ENCODE measurements at places on chromosomes 6 and 20.
A peak's percentile ranks its signal among the peaks of the same experiment; 100 is the strongest.

DNA sequence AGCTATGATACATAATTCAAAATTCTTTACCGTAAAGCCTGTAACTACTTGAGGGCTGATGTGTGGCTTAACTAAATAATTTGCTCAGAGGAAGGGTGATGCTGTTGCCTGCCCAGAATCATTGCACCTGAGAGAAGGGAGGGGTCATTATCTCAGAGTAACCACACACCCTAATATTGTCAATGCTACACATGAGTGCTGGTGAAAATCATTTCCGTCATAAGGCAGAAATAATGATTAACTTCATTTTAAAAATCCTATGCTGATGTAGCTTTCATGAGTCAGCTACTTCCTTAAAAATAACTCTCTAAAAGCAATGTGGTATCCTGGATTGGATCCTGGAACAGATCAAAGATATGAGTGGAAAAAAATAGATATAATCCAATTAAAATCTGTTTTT, 146.4 kb upstream of the FAM83B start:
- ATAC-seq: no peak

- no peak for ATAC-seq
These were observed 9.1 kb upstream of the FOXP4 start for GRCh38 chr6:41536795-41537758.

DNA sequence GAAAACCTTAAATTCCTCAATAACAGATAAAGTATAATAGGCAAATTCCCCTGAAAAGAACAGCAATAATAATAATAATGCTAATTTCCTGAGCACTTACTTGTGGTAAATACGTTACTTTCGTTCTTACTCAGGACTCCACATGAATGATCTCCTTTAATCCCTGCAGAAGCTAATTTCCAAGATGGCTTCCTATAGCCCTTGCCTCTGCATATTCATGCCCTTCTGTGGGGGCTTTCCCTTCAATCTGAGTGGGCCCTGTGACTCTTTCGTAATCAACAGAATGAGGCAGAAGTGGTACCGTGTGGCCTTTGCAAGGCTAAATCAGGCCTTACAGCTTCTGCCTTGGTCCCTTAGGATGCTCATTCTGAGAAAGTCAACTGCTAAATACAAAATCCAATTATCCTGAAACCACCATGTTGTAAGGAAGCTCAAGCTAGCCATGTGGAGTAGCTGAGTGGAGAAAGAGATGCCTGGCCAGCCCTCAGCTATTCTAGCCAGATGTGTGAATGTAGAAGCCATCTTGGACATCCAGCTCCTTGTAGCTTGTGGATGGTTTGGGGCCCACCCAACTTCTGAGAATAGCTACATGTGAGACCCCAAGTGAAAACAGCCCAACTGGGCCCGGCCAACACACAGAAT, 50.5 kb downstream of the MCUR1 start:
- ATAC-seq: peak; percentile 86

DNA sequence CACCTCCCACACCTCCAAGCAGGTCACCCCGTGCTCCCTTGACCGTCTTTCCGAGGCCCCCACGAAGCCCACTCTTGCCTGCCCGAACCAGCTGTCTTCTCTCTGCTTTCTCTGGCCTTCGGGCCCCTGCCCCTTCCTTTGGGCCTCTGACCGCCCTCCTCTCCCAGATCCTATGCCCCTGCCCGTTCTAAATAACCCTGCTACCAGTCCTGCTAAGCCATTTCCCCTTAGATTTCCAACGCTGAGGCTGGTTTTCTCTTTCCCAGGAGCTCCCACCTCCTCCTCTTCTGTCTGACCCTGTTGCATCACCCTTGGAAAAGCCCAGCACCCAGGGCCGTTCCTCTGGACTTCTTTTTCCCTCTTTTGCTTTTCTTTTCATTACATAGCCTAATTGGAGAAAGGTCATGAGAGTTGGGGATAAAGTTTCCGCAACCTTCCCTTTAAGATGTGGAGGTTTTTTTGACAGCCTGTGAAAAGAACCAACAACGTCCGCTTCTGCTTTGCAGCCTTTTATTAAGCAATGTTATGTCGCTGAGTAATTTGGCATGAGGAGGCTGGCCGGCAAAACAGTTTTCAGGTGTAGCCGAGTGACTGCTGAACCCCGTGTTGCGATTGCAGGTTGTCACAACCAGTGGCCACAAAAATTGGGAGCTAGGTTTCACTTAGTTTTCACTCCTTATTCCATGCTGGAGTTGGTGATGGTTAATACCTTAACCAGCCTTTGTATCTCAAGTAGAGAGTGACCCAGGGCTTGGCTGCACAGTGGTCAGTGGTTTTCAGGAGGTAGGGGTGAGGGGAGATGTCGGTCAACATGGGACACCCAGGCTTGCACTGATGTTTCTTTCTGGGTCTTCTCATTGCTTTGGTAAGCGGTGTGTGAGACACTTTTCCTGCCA, 970 bp downstream of the BLTP3A start:
- no peak for ATAC-seq

DNA sequence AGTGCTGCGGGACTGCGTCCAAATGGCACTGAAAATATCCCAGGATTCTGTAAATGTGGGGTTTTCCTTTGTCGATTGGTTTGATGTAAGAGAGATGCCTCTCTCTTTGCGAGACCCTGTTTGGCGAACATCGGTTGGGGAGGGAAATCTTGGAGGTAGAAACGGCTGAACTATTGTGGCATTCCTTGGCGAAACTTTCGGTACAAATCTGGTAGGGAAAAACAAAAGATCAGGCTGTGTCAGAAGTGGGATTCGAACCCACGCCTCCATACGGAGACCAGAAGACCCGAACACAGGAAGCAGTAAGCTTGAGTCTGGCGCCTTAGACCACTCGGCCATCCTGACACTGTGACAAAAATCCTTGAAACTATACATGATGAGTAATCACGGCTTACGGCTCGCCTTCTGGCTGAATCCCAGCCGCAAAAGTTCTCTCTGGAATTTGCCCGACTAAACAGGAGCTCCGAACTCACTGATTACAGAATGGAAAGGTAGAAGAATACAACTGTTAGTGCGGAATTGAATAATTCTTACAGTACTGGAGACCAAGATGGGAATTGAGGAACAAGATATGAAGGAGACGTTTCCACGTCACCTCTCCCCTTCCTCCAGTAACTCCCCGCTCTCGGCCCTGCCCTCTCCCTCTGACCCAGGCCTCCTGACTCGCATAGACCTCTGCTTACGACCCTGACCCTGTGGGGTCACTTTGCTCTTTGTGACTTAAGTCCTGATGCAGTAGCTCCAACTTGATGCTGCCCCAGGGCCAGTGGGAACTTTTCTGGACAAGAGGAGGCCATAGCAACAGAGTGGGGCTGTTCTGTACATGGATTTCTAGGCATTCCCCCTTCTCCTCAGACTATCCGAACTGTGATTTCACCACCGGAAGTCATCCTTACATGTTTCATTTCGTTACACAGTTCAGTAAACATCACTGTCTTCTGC, 132.8 kb upstream of the ZNF184 start:
- no peak for ATAC-seq

DNA sequence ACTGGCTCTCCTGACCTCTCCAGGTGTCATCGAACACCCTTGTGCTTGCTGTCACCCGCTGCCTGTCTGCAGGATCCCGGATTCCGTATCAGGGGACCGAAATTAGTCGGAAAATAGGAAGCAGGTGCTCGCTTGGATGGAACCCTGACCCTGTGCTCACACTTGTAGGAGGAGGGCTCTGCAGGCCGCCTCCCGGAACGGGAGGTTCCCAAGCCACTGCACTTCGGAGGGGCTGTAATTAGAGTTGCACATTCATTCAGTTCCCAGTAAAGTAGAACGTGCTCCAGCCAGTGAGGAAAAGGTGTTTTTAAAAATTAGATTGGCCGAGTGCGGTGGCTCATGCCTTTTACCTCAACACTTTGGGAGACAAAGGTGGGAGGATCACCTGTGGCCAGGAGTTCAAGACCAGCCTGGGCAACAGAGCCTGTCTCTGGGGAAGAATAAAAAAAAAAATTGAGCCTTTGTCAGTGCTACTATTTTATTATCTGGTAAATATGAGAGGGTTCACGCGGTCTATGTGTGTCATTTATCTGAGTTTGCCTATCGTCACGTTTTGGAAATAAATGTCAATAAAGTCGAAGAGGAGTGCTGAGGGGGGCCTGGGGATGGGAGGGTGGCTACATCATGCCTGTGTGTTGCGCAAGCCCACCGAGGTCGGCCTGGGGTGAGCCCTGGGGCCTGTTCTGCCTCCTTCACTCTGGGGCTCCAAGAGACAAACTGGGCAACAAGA, 1.5 kb upstream of the GMEB2 start:
- ATAC-seq: peak; percentile 55

DNA sequence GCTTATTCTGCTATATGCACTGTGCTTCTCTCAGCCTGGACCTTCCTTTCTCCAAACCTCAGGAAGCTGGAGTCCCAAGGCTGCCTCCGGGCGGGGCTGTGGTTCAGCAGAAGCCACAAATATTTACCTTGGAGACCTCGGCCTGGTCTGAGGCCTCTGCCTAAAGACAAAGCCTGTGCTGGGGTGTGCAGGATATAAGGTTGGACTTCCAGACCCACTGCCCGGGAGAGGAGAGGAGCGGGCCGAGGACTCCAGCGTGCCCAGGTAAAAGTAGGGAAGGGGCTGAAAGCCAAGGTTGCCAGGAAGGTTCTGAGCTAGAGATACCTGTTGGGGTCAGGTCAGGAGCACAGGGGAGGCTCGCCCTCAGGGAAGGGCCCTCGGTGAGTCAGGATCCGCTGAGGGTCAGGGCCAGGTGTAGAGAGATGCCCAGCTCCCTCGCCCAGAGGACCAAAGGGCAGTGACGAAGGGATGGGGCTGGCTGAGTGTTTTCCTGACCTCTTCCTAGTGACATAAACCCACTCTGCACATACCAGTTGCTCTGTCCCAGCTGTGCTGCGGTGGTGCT, at the start of gene BPIFB1:
Gene BPIFB1 (plus strand): TSS at position 224 of the 565 bp plus-strand sequence. CDS start 2,860 bp downstream, outside the sequence.
- ATAC-seq: no peak

DNA sequence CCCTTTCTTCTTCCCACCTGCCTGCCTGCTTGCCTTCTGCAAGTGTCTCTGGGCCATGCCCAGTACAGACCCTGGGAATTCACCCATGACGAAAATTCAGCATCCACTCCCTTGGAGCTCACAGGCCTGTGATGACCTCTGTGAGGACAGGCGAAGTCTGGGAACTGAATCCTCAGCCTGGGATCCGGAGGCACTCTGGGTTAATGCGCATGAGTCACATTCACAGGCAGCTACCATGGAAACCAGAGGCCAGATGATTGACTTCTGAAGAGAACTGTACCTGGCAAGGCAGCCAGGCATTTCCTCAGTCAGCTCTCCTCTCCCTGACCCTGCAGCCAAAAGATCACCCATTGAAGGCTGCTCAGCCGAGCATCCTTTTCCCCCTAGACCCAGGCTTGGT, 41.0 kb downstream of the SLC9A8 start:
- ATAC-seq: no peak

DNA sequence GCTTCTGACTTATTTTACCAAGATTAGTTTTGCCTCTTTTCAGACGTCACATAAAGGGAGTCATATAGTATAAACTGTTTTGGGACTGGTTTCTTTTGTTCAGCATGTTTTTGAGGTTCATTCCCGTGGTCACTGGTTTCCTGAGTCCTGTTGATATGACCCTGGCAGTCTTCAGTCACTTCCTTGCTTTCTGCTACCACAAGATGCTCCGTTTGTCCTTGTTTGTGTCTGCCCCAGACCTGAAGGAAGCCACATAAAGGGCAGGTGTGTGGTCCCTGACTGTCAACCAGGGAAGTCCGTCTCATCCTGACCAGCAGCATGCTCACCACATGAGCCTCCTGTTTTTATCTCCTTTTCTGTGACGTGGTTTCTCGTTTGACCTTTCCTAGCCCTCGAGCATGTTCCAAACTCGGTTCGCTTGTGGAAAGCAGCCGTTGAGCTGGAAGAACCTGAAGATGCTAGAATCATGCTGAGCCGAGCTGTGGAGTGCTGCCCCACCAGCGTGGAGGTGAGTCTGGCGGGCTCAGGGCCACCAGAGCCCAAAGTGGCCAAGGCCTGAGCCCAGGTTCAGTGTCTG, 26.1 kb upstream of the C20orf204 start:
- no peak for ATAC-seq

- ATAC-seq: no peak
These were observed 44.1 kb upstream of the TXNDC5 start for GRCh38 chr6:7954477-7955200.

DNA sequence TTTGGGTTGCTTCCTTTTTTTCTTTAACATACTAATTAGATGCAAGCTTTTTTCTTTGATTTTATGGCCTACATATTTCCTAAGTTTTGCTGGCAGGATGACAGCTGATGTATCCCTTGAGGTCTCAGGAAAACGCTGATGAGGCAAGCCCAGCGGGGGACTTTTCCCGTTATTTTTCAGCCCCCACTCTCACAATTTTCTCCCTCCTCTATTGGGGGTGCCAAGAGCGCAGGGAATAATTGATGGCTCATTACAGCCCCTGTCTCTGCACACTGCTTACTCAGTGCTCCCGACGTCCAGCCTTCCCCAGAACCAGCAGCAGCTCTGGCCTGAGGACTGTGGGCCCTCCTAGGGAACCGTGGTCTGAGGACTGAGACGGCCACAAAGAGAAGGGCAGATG, 38.6 kb upstream of the VSTM2L start:
- no peak for ATAC-seq

GRCh38 chr6:168369786-168370185, 50.2 kb upstream of the DACT2 start:
- ATAC-seq: no peak

- ATAC-seq: peak; percentile 95
These were observed 49.2 kb downstream of the FRK start for GRCh38 chr6:116011520-116011919.

DNA sequence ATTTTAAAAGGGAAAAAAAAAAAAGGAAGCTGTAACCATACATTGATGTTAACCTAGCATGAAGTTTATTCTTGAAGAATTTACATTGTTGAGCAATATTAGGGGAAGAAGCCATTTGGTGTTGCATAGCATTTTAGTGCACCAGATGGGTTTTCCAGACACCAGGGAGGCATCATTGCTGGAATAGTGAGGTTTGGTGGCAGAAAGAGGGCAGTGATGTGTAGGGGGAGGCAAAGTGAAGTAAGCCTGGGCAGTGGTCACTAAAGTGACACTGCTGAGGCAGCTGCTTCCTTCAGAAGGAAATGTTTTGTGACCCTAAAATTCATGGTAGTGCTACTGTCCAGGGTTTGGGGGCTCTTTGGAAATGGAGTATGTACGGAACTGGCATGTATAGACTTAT, 2.6 kb downstream of the TOMM6 start:
- ATAC-seq: no peak

DNA sequence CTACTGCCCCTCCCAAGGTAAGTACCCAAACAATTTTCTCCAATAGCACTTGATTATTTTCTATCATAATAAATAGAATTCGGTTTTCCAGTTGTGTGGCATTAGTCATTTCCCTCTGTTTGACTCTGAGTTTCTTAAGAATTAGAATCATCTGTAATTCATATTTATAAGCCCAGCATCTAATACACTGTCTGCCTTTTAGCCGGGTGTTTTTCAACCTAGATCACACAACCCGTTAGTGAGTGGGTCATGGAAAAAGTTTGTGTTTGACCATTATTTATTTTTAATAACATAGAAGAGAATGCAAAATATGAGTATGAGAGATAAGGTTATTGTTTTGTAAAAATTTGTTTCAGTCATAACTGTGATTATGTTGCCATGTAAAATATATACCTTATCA, 701.6 kb downstream of the RFPL4B start:
- no peak for ATAC-seq

DNA sequence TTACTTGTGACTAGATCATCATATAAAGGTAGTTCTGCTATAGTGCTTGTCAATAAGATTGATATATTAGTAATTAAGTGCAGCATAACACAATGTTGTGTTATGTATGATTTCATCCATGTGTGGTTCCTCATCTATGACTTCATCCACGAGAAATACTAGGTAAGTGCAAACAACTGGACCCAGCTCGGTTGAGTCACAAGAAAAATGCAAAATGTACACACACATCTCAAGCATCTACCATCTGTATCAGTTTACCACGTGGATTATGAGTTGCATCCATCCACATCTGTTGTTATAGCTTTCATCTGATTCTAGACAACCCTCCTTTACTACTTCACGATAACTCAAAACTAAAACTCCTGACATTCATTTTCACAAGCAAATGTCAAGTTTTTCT, 517.0 kb upstream of the CITED2 start:
- no peak for ATAC-seq

Data from activated CD4-positive, CD25-positive, alpha-beta regulatory T cell treated with anti-CD3 and anti-CD28 coated beads, Interleukin-2, amount 50 U/mL, for 24 hours (primary cell).